ENCODE measurements at places on chromosomes 7 and 10.
A peak's percentile ranks its signal among the peaks of the same experiment; 100 is the strongest.

DNA sequence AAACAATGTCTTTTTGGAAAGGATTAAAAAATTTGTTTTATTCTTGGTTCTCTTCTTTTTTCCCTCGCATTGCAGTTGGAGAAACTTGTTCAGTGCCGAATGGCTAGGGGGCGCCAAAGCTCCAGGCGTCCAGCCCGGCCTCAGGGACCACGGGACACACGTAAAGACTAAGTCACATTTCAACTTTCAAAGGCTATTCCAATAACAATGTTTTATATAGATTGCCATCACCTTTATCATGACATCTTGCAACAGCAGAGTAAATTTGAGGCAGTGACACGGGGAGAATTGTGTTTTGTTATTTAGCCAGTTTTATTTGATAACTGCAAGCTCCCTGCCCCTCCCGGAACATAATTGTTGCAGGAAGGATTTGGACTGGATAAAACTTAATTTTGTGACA, 2.2 kb upstream of the IGFBP3 start:
- peak; percentile 40 for DNase-seq

- DNase-seq: peak; percentile 89
Observed at GRCh38 chr7:39949971-39950472, at the start of gene CDK13. Gene CDK13, plus strand, starts transcription at chr7:39950256. Its CDS starts 386 bp downstream, at chr7:39950642.

- no peak for DNase-seq
Observed at GRCh38 chr10:132616996-132617736, 79.6 kb downstream of the INPP5A start.

GRCh38 chr10:5710859-5711258, 26.2 kb downstream of the TASOR2 start:
- DNase-seq: no peak

- DNase-seq: no peak
Observed at GRCh38 chr7:48518092-48518491, 346.8 kb downstream of the ABCA13 start.

GRCh38 chr7:11835260-11835659, 3.3 kb upstream of the THSD7A start:
- no peak for DNase-seq

DNA sequence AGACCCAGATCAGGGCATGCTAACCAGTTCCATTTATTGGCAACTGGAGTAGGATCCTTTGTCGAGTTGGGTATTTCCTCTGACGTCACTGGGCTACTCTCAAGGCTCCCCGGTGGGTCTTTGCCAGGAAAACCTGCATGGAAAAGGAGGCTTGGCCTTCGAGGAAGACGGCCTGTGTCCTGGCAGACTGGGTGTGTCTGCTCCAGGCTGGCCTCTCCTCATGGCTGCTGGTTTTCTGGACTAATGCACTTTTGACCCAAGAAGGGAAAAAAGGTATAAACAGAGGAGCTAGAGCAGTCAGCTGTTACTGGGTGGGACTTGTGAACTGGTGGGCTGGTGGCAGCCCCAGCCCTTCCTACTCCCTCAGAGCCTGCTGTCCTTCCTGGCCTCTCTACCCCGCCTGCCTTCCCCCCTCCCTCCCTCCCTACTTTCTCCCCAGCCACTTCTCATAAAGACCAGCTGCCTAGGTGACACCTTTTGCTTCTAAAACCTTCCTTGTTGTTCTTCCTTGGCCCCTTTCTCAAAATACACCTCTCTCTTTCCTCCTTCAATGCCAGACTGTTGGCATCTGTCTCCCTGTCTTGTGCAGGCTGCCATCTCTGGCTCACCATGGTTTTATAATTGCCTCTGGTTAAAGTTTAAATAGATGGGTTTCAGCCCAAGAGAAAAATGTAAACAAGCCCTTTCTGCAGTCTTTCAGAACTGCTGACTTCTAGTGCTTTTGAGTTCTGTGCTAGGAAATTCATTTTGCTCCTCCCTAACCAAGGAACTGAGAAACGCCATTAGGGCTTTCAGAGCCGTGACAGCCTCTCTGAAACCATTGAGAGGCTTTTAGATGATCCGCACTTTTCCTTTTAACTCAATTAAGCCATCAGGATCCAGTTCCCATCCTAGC, 101.8 kb upstream of the MKLN1 start:
- DNase-seq: peak; percentile 17

- DNase-seq: no peak
Observed at GRCh38 chr7:32042900-32043299, 27.3 kb downstream of the PDE1C start.

- no peak for DNase-seq
Observed at GRCh38 chr7:36600314-36600682, 124.0 kb downstream of the AOAH start.

GRCh38 chr10:73837072-73837471, 25.7 kb upstream of the NDST2 start:
- no peak for DNase-seq

DNA sequence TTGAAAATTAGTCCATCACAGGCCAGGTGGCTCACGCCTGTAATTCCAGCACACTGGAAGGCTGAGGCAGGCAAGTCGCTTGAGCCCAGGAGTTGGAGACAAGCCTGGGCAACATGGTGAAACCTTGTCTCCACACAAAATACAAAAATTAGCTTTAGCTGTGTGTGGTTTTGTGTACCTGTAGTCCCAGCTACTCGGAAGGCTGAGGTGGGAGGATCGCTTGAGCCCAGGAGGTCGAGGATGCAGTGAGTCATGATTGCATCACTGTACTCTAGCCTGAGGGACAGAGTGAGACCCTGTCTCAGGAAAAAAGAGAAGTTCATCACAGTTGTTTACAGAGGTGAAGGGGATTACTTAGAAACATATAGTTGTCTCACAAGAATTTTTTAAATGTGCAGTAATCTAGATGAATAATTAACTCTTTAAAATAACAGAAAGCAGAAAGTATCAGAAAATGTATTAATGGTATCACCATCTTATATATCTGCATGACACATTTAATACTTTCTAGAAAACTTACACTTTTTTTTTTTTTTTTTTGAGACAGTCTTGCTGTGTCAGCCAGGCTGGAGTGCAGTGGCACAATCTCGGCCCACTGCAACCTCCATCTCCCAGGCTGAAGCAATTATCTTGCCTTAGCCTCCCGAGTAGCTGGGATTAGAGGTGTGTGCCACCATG, 8.9 kb downstream of the LCOR start:
- DNase-seq: no peak

DNA sequence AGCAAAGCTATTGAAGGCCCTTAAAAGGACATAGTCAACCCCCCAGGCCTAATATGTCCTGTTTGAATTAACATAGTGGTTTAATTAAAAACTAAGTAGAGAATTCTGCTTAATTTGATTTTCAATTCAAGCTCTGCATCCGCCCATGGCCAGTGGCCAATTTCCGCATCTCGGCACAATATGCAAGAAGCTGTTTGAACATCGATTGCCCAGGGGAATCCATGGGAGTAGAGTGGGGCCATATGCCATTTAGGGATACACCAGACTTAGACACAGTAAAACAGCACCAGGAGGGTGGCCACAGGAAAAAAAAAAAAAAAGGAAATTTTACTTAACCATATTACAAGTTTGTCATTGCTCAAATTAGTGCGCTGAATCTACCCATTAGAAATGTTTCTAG, 100.4 kb downstream of the LMBR1 start:
- no peak for DNase-seq

- DNase-seq: no peak
Observed at GRCh38 chr7:142669074-142669654, 80.1 kb upstream of the PRSS1 start.
